ENCODE measurements at places on chromosomes 3 and 15.

- peak; percentile 64 for DNase-seq
These were observed 513.3 kb upstream of the CFAP20DC start for GRCh38 chr3:59563072-59563605.

- no peak for DNase-seq
These were observed 69.8 kb upstream of the SPATA12 start for GRCh38 chr3:56990641-56991015.

DNA sequence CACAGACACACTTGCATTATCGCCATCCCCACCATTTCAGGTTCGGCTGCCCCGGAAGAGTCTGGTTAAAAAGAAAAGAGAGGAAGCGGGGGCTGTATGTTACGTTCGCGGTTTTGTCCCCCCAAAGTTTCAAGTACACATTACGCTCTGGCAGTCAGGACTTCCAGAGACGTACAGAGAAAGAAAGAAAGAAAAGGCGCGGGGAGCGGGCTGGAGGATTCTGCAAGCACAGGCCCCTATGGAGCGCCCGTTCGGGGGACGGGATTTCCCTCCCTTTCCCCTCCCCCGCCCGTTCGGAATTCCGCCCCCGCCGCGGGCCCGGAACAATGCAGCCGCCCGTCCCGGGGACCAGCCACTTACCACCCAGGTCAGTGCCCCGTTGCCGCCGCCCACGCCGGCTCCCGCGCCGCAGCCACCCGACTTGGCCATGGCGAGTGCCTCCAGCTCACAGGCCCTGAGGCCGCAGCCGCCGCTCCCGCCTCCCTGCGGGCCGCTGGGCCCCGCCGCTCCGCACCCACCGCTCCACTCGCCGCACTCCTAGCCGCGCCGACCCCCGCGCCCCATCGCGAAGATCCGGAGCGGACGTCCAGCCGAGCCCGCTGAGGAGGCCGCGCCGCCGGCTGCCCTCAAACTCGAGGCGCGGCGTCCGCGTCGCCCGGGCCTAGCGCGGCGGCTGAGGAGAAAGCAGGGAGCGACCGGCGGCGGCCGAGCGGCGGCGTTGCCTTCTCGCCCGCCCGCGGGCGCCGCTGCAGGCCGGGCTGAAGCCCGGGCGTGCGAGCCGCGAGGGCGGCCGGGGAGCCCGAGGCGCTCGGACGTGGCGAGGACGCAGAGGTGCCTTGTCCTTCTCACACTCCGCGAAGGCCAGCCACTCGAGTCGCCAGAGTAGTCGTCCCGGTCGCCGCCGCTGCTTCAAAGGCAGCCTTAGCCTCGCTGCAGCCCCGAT, 567 bp downstream of the TOP2B start:
- no peak for DNase-seq

- DNase-seq: no peak
These were observed 69.3 kb upstream of the RPL35A start for GRCh38 chr3:197880491-197881269.

DNA sequence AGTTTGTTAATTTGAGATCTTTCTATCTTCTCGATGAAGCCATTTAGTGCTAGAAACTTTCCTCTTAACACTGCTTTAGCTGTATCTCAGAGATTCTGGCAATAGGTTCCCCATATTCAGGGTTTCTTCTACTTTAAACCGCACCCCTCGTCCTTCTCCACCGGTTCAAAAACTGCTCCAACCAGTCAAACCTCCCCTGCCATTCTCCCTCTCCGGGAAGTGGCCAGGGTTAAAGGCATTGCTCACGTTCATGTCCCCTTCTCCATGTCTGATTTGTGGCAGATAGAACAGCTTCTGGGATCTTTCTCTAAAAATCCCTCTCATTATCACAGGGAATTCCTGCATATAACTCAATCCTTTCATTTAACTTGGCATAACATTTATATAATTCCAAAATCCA, 14.4 kb downstream of the ALDH1L1 start:
- no peak for DNase-seq
